ENCODE measurements at places on chromosomes 4 and X. TPM values are rescaled to one million over a fixed set of nuclear protein-coding genes. Genes with fewer than 3 reads are reported as not detected.

The COL4A5 gene
- total RNA-seq, result 49.1 TPM

The SORCS2 gene
- total RNA-seq, result 0.72 TPM

The GAGE13 gene
- total RNA-seq, result not detected

The GPR173 gene
- 4.5 TPM for total RNA-seq

The NEIL3 gene
- total RNA-seq, result 8.3 TPM

The PGM2 gene
- total RNA-seq, result 26.6 TPM

Data from H9 (cell line).